ENCODE measurements at places on chromosomes 6 and 20.

DNA sequence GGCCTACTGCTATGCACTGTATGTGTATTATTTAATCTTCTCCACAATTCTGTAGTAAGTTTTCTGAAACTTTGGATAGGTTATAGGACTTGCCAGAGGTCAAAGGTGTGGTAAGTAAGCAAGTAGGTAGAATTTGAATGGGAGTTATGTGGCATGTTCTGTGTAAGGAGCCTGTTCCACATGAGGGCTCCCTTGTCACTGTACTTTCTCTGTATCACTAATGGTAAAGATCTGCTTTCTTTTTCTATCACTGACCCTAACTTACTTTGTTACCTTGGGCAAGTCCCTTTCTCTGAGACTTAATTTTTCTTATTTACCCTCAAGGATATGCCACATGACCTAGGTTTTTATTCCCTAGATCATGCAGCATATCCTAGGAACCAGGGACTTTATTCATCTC lies 50.3 kb downstream of the EIF2S2 start:
- DNase-seq = no peak

DNA sequence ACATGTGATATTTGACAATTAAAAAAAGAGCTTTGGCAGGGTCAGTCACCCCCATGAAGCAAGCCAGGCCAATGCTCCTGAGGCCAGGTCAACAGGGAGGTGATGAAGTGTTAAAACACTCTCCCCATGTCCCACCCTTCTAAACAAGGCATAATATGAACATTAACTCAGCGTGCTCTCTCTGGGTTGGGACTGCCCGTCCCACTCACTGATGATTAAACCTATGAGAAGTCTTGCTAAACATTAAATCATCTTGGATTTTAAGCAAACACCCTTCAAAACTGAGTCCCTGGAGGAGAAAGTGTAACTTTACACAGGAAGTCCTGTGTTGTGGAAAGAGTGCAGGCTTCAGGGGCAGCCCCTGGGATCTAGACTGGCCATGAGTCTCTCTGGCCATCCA lies 558.5 kb downstream of the CD83 start:
- DNase-seq = peak; percentile 76

GRCh38 chr20:11155156-11155756 lies 481.5 kb upstream of the JAG1 start:
- DNase-seq = peak; percentile 59

GRCh38 chr20:35373661-35374060 lies 38.1 kb downstream of the UQCC1 start:
- no peak for DNase-seq

GRCh38 chr20:60627751-60628565 lies 624.1 kb upstream of the CDH4 start:
- DNase-seq = no peak

- DNase-seq = no peak
Observed at GRCh38 chr20:59145924-59146779, 17.5 kb upstream of the ZNF831 start.

GRCh38 chr6:15876406-15876805 lies 213.6 kb upstream of the DTNBP1 start:
- DNase-seq = peak; percentile 84

DNA sequence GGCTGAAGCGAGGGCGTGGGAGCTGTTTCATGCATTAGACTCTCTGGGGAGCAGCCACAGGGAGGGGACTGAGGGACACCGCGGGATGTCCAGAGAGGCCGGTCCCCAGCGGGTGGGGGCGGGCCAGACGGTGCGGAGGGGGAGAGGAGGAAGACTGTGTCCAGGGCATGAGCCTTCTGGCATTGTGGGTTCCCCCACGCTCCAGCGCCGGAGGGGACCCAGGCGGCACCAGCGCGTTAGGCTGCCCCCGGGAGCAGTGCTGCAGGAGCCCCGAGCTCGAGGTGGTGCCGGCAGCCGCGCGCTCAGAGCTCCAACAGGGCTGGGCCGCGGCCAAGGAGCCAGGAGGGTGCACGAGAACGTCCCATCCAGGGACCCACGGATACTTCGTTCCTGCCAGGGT lies 14.4 kb downstream of the SLC22A3 start:
- DNase-seq = no peak

- no peak for DNase-seq
Observed at GRCh38 chr20:32069711-32070110, 17.7 kb downstream of the HCK start.

GRCh38 chr20:37192137-37192854 lies 12.9 kb upstream of the MROH8 start:
- peak; percentile 82 for DNase-seq

GRCh38 chr6:139265512-139266190 lies 26.1 kb downstream of the TXLNB start:
- no peak for DNase-seq

DNA sequence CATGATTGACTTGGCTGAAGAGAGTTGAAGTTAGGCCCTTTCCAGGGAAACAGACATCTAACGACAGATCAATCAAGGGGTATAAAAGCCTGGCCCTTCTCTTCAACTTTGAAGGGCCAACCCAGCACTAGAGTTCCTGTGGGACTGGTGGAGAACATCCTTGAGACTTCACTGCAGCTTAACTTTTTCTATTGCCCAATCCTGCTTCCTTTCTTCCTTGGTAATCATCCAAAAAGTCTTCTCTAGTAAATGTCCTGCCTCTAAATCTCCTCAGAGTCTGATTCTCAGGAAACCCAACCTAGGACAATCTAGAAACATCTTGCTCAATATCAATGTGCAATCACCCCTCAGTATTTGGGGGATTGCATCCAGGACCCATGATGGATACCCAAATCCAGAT lies 1.9 kb downstream of the MKKS start:
- DNase-seq = no peak

DNA sequence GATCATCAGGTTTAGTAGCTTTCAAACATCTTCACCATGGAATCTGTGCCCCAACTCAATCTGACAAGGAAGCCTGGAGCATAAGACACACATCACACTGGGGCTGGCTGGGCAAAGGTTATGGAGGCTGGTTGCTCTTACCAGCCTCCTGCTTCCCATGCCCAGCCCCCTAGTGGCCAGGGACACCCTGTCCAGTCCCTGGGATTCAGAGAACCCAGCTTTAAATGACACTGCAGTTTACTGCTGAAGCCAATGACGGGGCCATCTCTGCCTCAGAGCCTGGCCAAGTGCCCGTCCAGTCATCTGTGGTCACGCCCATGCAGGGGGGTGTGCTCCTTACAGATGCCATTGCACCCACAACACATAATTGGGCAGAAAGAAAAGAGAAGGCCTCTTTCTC lies 272.9 kb downstream of the SMOC2 start:
- DNase-seq = peak; percentile 9

GRCh38 chr6:45045253-45045601 lies 282.9 kb upstream of the RUNX2 start:
- DNase-seq = no peak

DNA sequence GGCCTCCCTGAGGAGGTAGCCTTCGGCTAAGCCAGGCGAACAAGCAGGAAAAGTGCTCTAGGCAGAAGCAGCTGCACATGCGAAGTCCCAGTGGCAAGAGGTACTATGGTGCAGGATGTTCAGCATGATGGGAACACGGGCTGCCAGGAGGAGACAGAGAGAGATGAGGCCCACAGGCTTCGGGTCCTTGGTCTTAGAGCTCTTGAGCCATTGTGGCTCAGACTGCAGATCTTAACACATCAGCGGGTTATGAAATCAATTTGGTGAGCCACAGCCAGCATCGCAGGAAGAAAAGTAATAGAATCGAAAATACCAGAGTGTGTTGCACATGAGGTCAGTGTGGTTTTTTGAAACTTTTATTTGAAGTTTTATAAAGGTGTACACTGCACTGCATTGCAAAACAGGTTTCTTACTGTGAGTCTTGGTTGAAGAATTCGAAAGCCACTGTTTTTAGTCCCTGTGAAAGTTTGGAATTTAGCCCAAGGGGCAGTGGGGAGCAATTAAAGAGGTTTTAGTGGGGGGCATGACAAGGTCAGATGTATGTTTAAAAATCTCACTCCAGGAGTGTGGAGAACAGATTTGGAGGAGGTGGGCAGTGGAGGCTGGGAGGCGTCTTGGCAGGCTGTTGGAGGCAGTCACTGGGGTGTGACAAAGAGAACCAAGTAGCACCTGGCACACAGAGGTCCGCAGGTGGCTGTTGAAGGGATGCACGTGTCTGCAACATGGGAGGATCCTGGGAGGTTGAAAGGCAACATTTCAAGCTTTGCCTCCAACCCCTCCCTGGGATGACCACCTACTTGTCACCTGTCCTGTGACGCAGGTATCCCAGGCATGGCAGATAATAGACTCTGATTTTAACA lies 69.3 kb downstream of the EYA2 start:
- no peak for DNase-seq

GRCh38 chr6:44738601-44739146 lies 351.2 kb downstream of the CDC5L start:
- DNase-seq = peak; percentile 87

- DNase-seq = no peak
Observed at GRCh38 chr6:85394853-85395538, 54.9 kb upstream of the NT5E start.

- no peak for DNase-seq
Observed at GRCh38 chr6:111843347-111844147, 29.7 kb downstream of the FYN start.

- DNase-seq = peak; percentile 12
Observed at GRCh38 chr6:4817551-4817950, 41.3 kb downstream of the CDYL start.

GRCh38 chr6:33314515-33314942 lies 651 bp upstream of the TAPBP start:
- DNase-seq = peak; percentile 76

DNA sequence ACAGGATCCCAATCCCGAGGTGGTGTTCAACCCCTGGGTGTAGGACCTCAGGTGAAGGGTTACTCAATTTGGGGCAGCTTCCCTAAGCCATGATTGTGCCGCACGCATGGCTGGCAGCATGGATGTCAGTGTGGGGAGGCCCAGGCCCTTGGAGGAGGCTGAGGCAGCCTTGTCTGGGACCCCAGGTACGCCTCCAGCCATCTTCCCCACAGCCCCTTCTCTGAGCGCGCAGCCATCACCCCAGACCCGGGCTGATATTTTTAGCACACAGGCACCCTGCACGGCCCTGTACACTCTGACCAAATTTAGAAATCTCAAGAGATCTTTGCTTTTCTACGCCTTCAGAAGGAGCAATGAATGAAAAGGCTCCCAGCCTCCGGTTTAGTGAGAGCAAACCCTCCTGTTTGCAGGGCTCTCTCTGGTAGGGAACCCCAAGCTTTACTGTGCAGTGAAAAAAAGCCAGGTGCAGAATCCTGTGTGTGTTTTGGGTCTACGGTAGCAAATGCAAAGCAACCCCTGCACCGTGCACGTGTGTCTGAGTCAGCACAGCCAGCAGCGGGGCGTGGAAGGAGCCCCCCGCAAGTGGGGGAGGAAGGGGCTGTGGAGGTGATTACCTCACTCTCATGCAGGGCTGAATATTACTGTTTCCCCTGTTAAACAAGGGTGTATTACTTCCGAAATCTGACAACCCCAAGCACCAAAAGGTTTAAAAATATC lies 44.3 kb downstream of the CTCFL start:
- no peak for DNase-seq

GRCh38 chr20:23391707-23392310 lies 29.5 kb downstream of the NAPB start:
- no peak for DNase-seq

GRCh38 chr20:31948008-31948407 lies 3.8 kb downstream of the PDRG1 start:
- DNase-seq = no peak

DNA sequence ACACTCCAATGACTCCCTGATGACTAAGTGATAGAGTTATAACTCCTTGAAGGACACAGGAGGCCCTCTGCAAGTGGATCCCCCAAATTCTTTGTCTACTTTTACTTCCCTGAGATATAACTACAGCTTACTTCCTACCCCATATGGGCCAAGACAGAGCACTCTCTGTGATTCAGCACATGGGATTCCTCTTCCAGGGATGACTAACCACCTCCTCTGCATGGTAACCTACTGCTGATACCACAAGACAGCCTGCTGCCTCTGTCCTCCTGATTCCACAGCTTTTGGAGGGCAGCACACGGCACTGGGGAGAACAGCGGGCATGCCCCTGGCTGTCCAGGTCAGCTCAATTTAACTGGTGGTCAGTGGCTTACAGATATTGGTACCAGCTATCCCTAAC lies 675.7 kb upstream of the AGPAT4 start:
- peak; percentile 9 for DNase-seq
